ENCODE measurements at places on chromosomes 3 and 15. TPM values are rescaled to one million over a fixed set of nuclear protein-coding genes. Genes with fewer than 3 reads are reported as not detected.

DNA sequence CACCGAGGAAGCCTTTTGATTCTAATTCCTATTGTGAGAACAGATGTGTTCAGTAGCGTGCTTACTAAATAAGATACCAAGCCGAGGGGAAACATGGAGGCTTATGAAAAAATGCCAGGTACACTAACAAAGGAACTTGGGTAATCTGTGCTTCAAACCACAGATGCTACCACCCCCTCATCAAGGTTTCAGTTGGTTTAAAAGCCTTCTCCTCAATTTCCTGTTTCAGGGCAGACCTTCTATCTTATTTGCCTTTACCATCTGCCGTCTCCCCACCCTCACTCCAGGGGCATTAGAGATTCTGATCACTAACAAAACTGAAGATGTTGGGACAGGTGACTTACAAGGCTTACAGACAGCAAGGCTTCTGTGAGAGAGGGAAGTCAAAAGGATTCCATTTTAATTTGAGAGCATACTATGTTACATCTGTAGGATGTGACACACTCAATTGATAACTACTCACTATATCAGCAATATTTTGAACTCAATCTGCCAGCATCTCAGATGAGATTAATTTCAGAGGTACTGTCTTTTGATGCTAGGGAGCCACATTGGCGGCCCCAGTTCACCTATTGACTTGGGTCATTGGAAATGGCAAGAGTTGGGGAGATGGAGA, 60.6 kb upstream of the PLCL2 start:
- no peak for DNase-seq

NANOGP8 gene
- total RNA-seq = not detected

ATP8B4 gene
- 6.1 TPM for total RNA-seq

- no peak for DNase-seq
These were observed 4.6 kb upstream of the OXTR start for GRCh38 chr3:8773941-8774542.

CHRM5 gene
- not detected for total RNA-seq

DNA sequence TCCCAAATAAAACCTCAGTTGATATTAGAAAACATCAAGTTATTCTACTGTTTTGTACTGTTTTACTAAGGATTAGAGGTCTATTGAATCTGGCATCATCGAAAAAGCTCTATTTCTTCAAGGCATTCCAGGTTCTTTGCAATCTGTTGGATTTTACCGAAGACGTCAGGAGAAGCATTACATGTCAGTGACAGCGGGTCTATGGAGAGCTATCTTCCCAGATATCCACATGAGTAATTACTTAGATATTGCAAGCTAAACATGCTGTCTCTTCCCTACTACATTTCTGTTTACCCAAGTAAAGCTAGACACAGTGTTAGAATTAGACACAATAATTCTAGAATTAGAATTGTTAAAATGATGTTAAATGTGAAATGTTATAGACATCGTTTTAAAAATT, 10.8 kb upstream of the GOLGA6L2 start:
- no peak for DNase-seq

GRK7 gene
- not detected for total RNA-seq
